EL (cell line): ENCODE measurements at places on chromosomes 7 and 10.

DNA sequence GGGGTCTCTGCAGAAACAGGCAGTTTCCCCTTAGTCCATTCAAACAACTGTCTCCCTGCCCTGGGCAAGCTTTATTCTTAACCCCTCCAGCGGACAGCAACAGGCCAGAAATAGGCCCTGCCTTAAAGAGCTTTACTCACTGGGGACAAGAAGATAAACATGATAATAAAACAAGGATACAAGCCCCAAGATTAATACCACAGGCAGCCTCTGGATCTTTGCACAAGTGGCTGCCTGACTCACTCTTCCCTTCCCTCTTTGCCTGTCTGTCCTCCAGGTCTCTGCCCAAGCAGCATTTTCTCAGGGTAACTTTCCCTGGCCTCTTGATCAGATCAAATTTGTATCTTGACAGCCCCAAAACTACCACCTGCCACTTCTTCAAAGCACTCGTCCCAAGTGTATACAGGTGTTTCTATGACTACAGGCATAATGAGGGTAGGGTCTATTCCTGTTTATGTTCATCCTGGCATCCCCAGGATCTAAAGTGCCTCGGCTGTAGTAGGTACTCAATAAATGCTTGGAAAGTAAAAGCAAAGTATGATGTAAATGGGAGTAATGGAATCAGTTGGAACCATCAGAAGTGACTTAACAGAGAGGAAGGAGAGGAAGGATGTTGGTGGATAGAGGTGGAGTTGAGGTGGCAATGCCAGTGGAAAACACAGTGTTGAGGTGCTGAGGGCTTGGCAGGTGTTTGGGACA, 7.0 kb upstream of the CAMK2G start:
- no peak for DNase-seq

DNA sequence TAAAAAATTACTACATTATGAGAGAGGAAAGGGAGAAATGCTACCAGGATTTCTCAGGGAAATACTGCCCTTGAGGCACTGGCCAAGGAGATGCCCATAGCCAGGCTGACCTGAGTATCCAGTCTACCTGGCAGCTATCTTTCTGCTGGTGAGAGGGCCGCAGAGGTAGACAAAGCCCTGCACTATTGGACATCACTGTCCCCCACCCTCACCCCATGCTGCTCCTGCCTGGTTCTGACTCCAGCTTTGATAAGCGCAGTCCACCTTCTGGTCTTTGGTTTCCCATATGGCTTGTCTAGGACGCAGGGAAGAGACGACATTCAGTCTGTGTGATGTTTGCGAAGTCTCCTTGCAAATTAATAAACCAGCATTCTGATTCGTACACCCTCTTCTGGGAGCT, 3.7 kb downstream of the ITPRIP start:
- DNase-seq, result no peak

- DNase-seq, result no peak
These were observed 6.8 kb downstream of the STRA8 start for GRCh38 chr7:135240441-135240840.

DNA sequence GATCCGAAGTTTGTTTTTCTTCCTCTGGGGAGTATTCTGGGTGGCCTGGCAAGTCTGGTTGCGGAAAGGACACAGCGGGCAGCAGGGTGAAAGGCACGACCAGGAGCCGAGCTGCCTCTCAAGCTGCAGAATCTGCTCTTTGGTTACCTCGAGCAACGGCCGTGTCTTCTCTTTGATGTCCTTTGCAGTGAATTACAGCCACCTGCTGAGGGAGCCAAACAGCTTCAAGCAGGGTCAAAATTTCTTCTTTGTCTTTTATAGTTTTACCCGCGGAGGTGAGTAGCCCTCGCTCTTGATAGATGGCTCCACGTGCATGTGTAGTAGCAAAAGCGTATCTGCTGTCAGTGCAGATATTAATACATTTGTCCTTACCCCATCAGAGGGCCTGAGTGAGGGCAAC, 177.3 kb upstream of the MBL2 start:
- DNase-seq, result no peak

- no peak for DNase-seq
These were observed 50.2 kb upstream of the FGFR2 start for GRCh38 chr10:121648493-121648892.

DNA sequence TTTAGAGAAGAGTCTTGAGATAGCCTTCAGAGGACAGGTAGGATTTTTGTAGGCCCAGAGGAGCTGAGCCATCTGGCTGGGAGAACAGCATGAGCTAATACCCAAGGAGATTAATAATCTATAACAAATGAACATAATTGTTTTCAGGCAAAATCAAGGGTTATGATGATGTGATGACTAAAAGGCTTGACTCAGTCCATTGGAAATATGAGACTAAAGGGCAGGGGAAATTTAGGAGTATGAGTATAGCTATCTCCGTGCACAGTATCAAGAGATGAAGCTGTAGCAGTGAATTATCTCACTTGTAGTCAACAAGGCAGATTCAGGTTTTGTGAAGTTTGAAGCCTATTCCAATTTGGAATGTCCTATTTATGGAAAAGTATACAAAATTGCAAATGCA, 40.1 kb downstream of the CSTF2T start:
- DNase-seq, result no peak

GRCh38 chr10:73655990-73656298, at the start of gene SYNPO2L:
Gene SYNPO2L, minus strand, starts transcription at chr10:73656029. Its CDS starts 107 bp downstream, at chr10:73655922.
- no peak for DNase-seq

DNA sequence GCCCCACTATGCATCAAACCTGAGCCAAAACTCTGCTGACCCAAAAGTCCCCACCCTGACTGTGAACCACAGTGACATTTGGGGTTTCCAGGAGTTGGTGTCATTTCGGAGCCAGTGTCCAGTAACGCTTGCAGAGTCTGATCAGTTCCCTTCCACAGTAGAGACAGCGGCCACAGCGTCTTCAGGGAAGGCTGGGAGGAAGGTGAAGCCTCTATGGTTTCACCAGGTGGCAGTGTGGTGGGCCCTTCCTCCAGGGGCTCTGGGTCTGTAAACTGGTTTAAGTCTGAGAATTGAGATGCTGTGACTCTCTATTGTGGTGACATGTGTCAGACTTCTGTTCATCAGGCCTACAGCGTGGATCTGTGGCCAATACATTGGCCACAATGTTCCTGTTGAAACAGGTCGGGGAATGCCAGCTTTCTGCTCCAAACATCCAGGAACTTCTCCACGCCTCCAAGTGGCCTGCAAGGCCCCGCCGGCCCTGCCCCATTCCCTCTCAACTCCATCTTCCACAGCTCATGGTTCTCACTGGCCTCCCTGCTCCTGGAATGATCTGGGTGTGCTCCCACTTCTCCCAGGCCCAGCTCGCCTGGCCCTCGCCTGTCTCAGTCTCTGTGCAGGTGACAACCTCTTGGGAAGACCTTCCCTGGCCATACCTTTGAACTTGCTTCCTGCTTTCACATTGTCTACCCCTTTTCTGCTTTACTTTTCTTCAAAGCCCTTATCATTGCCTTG, 124.5 kb upstream of the FAM20C start:
- DNase-seq, result peak; percentile 24

- no peak for DNase-seq
These were observed 168.4 kb upstream of the NPVF start for GRCh38 chr7:25396668-25397067.

- no peak for DNase-seq
These were observed 71.4 kb downstream of the CUZD1 start for GRCh38 chr10:122774231-122774630.

DNA sequence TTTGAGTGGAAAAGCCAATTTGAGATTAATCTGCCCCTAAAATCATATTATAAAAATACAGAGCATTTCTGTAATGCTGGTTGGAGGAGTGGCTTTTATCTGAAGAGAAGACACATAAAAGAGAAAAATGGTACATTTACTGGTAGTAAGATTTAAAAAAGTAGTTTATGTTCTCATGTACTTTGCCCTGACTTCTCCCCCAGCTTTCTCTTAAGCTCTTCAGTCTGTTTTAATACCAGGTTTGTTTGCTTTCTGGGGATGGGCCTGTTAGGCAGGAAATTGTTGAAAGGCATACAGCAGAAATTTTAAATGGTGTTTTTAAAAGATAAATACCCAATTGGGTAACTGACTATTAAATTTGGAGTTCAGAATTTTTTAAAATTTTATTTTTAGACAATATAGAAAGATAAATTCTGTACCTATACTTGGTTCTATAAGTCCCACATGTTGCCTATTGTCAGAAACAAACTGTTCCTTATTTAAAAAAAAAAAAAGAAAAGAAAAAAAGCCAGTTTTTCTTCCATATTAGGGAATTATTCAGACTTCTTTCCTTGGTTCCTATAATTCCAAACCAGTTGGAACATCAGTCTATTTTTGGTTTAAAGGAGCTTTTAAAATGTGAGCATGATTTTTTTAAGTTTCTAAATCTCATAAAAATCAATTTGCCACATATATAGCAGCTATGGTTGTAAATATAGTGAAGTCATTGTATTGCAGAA, 136.6 kb downstream of the ARID5B start:
- no peak for DNase-seq

DNA sequence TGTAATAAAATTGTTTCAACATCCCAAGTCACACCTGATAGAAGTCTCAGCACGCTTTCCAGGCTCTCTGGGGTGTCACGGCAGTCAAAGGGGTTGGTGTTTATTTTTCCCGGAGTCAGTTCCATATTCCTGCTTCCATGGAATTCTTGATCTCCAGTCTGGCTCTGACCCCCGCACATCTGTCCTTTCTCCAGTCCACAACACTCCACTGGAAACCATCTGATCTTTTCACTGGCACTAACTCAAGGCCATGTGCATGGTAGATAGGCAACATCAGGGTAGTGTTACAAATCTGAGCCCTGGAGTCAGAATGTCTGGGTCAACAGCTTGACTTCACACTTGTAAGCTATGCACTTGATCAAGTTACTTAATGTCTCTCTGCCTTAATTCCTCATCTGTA, 176.2 kb downstream of the WDR11 start:
- no peak for DNase-seq

DNA sequence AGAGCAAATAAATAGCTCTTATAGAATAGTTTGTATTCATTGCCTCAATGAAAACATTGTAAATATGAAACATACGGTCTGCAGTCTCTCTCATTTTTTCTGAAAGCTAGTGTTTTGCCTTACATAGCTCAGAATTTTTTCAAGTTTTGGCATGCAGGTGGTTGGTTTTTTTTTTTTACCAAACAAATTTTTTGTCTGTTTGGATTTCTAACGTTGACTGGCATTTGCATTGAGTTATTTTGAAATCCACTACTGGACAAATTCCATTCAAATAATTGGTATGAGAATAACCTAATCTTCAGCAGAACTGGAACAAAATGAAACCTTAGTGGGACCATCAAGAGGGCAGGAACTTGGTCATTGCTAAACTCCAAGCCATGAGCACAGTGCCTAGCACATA, 107.6 kb upstream of the SAMD8 start:
- DNase-seq, result no peak

- DNase-seq, result peak; percentile 29
These were observed 83.0 kb upstream of the SEC61G start for GRCh38 chr7:54841772-54842697.
